Bronchial epithelial cell (primary cell): ENCODE measurements at places on chromosomes 3 and 15.

DNA sequence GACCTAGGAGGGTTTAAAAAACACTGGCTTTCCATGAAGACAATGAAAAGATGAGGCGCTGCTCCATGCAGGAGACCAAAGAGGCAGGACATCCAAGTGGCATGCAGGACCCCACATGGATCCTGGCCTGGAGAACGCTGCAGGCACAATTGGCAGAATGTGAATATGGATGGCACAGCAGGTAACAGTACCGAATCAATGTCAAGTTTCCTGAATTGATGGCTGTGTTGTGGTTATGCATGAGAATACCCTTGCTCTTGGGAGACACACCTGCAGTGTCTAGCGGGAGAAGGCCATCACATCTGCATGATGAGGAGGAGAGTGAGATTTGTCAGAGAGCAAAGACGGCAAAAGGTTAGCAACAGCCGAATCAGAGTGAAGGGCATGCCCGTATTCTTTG is 74.3 kb upstream of the SEC13 start:
- DNase-seq: no peak

DNA sequence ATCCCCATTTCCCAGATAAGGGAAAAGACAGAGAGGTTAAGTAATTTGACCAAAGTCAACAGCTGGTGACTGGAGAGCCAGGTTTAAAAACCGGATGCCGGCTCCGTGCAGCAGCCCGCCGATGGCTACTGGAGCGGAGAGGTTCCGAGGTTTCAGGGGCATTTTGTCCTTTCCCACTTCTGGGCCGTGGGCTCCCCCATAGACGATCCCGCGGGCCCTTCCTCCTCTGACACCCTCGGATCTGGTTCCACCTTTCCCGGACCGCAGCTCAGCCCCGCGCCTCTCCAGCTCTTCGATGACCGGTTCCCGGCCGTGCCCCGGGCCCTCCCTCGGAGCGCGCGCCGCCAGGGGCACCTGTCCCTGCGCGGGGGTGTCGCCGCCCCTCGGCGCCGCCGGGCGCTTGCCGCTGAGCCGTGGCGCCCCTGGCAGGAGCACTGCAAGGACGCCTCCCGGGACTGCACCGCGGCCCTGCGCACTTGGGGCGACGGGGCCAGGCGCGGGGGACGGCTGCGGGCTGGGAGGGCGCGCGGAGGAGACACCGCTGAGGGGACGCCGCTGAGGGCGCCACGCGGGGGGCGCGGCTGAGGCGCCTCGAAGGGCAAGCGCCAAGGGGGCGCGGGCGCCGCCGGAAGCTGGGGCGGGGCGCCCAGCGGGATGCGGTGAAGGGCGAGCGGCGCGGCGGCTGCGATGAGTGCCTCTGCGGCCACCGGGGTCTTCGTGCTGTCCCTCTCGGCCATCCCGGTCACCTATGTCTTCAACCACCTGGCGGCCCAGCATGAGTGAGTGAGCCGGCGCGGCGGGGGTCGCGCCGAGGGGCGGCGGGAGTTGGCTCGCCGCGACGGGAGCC is at the start of gene TM6SF1:
Gene TM6SF1, plus strand, starts transcription at position 652 of the 847 bp plus-strand sequence. Its CDS starts 36 bp downstream, at position 688.
- no peak for DNase-seq

GRCh38 chr15:26438718-26439117 is 334.1 kb downstream of the GABRB3 start:
- no peak for DNase-seq

- DNase-seq: no peak
Observed at GRCh38 chr3:185087419-185087818, 65.4 kb downstream of the C3orf70 start.

- no peak for DNase-seq
Observed at GRCh38 chr3:123706871-123707270, 122.0 kb upstream of the HACD2 start.

DNA sequence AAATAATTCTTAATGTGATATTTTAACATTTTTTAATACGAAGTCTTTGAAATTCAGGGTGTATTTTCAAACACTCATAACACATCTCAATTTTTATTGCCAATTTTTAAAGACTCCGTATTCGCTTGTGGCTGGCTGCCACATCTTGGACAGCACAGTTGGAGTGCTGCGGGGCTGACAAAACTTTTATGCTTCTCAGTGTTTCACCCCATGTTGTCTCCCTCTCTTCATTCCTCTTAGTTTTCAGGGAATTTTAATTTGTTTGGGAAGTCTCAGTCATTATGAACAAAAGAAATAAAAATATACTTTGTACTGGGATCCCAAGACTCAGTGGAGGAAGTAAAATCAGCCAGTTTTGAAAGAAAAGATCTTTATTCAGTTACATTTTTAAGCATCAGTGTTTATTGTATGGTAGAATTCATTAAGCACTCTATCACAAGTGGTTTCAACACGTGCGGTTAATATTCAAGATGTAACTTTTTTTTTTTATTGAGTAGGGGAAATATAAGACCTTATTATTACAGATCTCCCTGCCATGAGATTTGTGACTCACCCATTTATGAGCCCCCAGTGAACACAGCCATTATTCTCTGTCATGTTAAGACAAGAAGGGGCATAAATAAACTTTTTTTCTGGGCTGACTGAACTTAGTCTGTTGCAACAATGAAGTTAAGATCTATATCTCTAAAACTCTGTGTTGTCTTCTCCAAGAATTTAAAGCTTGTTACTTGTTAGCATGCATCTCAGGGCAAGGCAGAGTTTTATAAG is 26.8 kb downstream of the KAT2B start:
- DNase-seq: peak; percentile 63

- DNase-seq: peak; percentile 60
Observed at GRCh38 chr15:66369773-66370651, 13.5 kb upstream of the TIPIN start.
